ENCODE measurements at places on chromosomes 2 and 18.

DNA sequence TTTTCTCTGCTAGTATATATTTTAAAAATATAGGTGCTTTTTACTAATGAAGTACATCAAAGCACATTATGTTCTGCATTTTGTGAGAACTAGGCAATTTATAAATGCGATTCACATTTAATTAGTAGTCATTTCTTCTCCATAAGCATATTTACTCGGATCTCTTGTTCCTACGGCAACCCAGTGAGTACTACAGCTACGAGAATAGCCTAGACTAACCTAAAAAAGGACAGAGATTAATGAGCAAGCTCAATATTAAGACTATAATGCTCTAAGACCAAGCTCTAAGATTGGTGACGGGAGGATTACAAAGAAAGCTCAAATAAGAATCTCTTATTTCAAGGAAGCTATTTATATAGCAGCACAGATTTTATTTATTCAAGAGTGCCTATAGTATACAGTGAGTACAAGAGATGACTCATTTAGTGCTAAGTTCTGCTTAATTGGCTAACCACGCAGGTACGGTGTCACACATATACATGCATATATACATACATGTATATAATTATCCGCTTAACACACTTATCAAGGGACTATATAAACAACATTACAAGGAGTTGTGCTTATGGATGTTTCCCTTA lies 364.7 kb downstream of the GPD2 start:
- no peak for DNase-seq

DNA sequence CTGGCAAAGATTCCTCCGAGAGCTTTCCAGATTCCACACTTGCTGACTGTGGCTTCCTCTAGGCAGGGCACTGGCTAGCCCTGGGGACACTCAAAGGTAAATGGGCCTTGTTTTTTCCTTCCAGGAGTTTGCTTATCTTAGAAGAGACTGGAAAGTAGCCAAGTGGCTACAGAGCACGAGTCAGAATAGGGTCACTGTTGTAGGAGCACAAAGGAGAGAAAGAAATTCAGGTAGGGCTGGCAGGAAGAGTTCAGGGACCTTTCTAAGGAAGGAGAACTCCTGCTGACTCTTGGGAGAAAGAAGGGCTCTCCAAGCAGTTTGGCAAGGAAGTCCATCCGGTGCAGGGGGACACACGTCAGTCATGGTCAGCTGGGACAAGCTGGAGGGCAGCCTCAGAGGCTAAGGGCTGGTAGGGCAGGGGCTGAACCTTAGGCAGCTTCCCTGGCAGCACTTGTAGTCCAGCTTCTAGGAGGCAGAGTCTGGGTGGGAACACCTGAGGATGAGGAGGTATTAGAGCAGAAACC lies 39.5 kb downstream of the NIFK start:
- no peak for DNase-seq

DNA sequence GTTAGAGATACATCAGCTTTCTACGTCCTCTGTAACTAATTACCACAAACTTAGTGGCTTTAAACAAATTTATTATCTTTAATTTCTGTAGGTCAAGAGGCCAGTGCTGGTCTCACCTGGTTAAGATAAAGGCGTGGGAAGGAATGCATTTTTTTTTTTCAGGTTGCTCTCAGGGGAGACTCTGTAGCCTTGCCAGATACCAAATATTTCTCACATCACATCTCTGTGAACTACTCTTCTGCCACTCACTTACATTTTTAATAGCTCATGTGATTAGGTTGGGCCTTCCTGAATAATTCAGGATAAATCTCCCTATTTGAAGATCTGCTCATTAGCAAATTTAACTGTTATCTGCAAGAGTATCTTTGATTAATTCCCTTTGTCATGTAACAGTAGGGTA lies 214.6 kb downstream of the CBLN2 start:
- no peak for DNase-seq

- no peak for DNase-seq
These were observed 10.1 kb upstream of the SESTD1 start for GRCh38 chr2:179274749-179275148.

- peak; percentile 57 for DNase-seq
These were observed at the start of gene FHL2 for GRCh38 chr2:105398336-105399206. TSS of gene FHL2 (minus strand) at chr2:105399051. CDS start at chr2:105386516, 12,535 bp downstream.

- no peak for DNase-seq
These were observed 1.1 kb downstream of the HOXD3 start for GRCh38 chr2:176158186-176158591.

DNA sequence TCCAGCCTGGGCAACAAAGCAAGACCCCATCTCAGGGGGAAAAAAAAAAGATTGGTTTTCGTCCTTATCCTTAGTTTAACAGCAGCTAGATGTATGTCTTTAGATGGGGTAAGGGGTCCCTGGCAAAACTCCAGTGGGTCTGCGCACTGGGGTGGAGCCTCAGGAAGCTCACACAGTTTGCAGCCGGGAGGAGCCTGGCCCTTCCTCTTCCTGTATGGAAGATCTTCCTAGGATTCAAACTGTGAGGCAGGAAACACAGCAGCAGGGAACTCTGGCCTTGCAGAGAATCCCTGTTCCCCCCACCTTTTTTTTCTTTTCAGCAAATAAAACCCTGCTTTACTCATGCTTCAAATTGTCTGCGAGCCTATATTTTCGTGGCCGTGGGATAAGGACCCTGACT lies 12.5 kb upstream of the GRP start:
- no peak for DNase-seq
